ENCODE measurements at places on chromosomes 2 and 18. TPM values are rescaled to one million over a fixed set of nuclear protein-coding genes. Genes with fewer than 3 reads are reported as not detected.

DNA sequence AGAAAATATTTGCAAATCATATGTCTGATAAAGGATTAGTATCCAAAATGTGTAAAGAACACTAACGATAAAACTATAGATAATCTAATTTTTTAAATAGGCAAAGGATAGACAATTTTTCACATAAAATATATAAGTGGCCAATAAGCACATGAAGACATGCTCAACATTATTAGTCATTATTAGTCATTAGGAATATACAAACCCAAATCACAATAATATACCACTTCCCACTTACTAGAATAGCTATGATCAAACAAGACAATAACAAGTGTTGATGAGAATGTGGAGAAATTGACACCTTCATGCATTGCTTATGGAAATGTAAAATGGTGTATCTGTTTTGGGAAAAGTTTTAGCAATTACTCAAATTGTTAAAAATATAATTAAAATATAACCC lies 12.6 kb upstream of the MAP2 start:
- no peak overlapping the region for H3K4me3 ChIP-seq
- H3K27ac ChIP-seq = no peak overlapping the region
- no peak for DNase-seq
- H3K36me3 ChIP-seq = no peaks in the 10 kb centered on the region
- H3K27me3 ChIP-seq = no peaks in the 10 kb centered on the region

- no peak overlapping the region for H3K27ac ChIP-seq
- H3K4me1 ChIP-seq = no peaks in the 10 kb centered on the region
- DNase-seq = peak; percentile 8
- H3K36me3 ChIP-seq = peaks cover 10% of the 10 kb centered on the region
Measured at GRCh38 chr2:174383796-174384195, 11.7 kb upstream of the SCRN3 start.

- H3K27me3 ChIP-seq = no peaks in the 10 kb centered on the region
- no peaks in the 10 kb centered on the region for H3K36me3 ChIP-seq
- no peak overlapping the region for H3K4me3 ChIP-seq
Measured at GRCh38 chr2:109269706-109270504, 140.9 kb downstream of the SH3RF3 start.

- H3K36me3 ChIP-seq = no peaks in the 10 kb centered on the region
- H3K4me1 ChIP-seq = peaks cover 14% of the 10 kb centered on the region
- no peak overlapping the region for H3K4me3 ChIP-seq
- H3K27me3 ChIP-seq = no peaks in the 10 kb centered on the region
Measured at GRCh38 chr2:127165539-127165935, 54.6 kb downstream of the CYP27C1 start.

DNA sequence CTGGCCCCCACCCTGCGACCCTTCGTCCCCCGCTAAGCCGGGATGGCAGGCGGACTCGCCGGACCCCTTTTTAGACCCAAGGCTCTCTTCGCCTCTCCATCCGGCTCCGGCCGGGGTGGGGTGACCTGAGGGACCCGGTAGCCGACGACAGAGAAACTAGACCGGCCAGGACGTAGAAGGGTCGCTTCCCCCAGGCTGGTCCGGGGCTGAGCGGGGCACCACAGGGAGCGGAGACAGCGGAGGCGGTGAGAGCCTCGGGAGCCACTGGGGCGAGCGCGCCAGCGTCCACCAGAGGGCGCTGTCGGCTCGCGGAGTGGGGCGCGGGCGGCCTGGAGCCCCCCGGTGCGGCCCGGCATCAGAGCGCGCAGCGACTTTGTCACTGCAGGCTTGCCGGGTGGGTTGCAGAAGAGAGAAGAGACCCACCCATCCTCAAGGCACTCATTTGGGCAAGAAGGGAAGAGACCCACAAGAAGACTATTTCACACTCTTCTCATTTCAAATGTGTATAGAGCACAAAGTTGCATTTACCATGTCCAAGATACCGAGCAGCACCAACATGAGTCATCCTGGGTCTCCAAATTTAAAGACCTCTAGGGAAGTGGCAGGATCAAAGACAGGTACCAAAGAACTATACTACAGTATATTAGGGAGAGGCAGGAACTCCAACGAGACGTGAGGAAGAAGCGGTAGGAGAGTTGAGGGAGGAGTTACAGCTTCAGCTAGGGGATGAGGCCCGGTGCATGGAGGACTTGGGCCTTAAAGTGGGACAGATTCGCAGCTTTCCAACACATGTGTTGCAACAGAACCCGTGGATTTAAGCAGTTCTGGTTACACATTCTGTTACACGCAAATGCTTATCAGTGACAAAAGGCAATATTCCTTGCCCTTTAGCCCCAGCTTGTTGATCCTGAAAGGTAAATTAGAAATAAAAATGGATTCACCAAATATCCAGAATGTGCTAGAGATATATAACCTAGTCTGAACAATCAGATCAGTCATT lies 7.6 kb upstream of the PRKCE start:
- no peaks in the 10 kb centered on the region for H3K27me3 ChIP-seq
- peak overlapping the region; percentile 54 for H3K27ac ChIP-seq
- H3K4me3 ChIP-seq = peak overlapping the region; percentile 50
- DNase-seq = peak; percentile 86
- peaks cover 13% of the 10 kb centered on the region for H3K4me1 ChIP-seq
- H3K36me3 ChIP-seq = no peaks in the 10 kb centered on the region

DNA sequence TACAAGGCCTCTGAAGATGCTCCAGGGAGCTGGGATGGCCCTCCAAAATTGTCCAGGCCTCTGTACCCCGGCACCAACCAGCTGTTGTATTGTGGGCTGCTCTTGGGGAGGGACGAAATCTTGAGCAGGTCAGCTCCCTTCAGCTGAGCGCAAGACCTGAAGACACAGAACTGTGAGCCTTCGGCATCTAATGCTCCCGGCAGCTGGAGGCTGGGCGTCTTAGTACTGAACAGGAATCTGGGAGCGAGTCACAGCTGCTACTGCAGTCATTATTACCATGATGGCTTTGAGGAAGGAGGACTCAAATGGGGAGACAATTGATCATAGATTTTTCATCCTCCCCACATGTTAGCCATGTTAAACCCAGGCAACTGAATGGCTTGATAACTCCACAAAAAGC lies 83.0 kb upstream of the LTBP1 start:
- H3K27ac ChIP-seq = no peak overlapping the region
- H3K36me3 ChIP-seq = no peaks in the 10 kb centered on the region
- DNase-seq = no peak
- H3K4me1 ChIP-seq = no peaks in the 10 kb centered on the region
- H3K27me3 ChIP-seq = no peaks in the 10 kb centered on the region

GRCh38 chr2:183148955-183149354 lies 24.7 kb downstream of the NUP35 start:
- H3K4me3 ChIP-seq = no peak overlapping the region
- H3K4me1 ChIP-seq = no peaks in the 10 kb centered on the region
- DNase-seq = no peak
- H3K36me3 ChIP-seq = peaks cover 14% of the 10 kb centered on the region

- no peaks in the 10 kb centered on the region for H3K27me3 ChIP-seq
- H3K4me1 ChIP-seq = no peaks in the 10 kb centered on the region
- no peak overlapping the region for H3K27ac ChIP-seq
- no peak overlapping the region for H3K4me3 ChIP-seq
Measured at GRCh38 chr2:151051574-151052220, 210.0 kb downstream of the RBM43 start.

DNA sequence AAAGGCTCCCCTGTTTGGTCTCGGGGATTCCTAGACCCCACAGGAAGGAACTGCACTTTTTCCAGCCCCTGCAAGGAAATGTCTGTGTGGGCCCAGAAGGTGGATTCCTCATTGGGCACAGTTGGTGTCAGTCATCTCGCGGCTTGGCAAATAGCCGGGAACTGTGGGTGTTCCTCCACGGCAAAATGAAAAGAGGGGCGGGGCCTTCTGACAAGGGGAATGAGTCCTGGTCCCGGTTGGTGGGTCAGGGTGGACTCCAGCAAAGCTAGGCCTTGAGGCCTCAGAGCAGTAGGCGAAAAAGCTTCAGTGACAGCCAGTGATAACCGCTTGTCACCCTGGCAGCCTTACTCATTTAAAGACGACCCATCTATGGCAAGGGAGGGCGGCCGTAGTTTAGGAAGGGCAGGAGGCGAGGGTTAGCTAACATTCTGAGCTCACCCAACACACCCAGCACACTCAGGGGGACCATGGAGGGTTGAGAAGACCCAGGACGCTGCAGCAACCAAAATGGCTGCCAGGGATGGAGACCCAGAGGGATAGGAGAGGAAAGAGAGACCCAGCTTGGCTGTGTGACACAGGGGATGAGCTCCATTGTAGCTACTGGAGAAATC lies 16.5 kb downstream of the SLC4A3 start:
- no peaks in the 10 kb centered on the region for H3K36me3 ChIP-seq
- peaks cover 8% of the 10 kb centered on the region for H3K4me1 ChIP-seq
- no peak for DNase-seq
- peaks cover 12% of the 10 kb centered on the region for H3K27me3 ChIP-seq
- no peak overlapping the region for H3K4me3 ChIP-seq

GRCh38 chr2:2226326-2226725 lies 104.7 kb downstream of the MYT1L start:
- H3K27me3 ChIP-seq = no peaks in the 10 kb centered on the region
- DNase-seq = no peak
- no peaks in the 10 kb centered on the region for H3K4me1 ChIP-seq
- H3K4me3 ChIP-seq = no peak overlapping the region

DNA sequence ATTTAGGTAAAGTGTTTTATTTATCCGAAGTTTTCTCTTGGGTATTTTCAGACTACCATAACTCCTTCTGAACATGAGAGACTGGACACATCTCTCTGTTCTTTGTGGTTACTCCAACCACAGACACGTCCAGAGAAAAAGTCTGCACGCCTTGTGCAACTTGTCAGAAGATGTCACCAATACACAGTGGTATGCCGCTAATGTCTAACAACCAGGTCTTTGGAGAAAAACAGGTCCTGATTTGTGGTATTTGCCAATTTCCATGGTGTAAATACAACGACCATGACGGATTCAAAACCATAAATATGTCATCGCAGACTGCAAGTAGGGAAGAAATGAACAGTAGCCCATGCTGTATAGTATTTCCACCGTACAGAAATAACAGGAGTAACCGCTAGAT lies 620.6 kb upstream of the ID2 start:
- no peak for DNase-seq
- no peaks in the 10 kb centered on the region for H3K27me3 ChIP-seq
- no peak overlapping the region for H3K27ac ChIP-seq
- H3K36me3 ChIP-seq = no peaks in the 10 kb centered on the region
- H3K4me1 ChIP-seq = no peaks in the 10 kb centered on the region

- no peak for DNase-seq
- peaks cover 26% of the 10 kb centered on the region for H3K36me3 ChIP-seq
- no peaks in the 10 kb centered on the region for H3K27me3 ChIP-seq
- H3K4me1 ChIP-seq = peaks cover 21% of the 10 kb centered on the region
- no peak overlapping the region for H3K27ac ChIP-seq
Measured at GRCh38 chr18:2914881-2915240, 68.1 kb downstream of the EMILIN2 start.

- no peaks in the 10 kb centered on the region for H3K27me3 ChIP-seq
- no peaks in the 10 kb centered on the region for H3K36me3 ChIP-seq
- no peak for DNase-seq
- no peak overlapping the region for H3K27ac ChIP-seq
Measured at GRCh38 chr2:101442667-101443061, 32.2 kb downstream of the RFX8 start.

DNA sequence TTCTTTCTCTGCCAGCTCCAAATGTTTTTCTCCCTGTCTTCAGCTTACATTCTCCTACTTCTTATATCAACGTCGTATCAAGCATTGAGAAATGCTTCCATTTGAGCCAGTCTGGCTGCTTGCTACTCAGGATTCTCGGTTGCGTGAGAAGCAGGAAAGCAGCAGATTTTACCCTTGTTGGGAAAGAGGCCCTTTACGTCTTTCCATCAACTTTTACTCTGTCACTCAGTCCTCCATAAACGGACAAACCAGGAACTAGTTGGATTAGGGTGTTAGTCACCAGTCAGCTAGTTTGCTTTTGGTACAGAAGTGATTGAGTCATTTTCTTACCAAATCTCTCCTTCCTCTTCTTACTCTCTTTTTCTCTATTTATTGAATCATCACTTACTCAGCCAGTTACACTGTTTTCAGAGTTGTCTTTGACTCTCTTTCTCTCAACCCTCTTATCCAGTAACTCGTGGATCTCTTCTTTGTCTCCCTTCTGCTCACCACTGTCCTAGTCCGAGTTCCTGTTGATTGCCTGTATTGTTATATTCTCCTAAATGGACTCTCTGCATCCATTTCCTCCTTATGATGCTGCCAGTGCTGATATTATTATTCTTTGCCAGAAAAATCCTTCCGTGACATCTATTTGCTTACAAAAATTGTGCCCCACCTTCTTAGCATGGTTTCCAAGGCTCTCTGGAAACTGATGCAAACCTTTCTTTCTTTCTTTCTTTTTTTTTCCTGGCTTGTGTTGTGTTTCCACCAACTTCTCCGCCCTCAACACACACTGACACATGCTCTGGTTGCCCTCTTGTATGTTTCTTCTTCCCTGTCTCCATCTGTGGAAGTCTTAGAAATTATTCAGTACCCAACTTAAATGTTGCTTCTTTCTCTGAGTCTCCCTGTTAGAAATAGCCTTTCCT lies 61.5 kb downstream of the VRK2 start:
- no peak overlapping the region for H3K4me3 ChIP-seq
- no peak for DNase-seq
- no peak overlapping the region for H3K27ac ChIP-seq
- H3K36me3 ChIP-seq = peaks cover 3% of the 10 kb centered on the region
- H3K4me1 ChIP-seq = no peaks in the 10 kb centered on the region

DNA sequence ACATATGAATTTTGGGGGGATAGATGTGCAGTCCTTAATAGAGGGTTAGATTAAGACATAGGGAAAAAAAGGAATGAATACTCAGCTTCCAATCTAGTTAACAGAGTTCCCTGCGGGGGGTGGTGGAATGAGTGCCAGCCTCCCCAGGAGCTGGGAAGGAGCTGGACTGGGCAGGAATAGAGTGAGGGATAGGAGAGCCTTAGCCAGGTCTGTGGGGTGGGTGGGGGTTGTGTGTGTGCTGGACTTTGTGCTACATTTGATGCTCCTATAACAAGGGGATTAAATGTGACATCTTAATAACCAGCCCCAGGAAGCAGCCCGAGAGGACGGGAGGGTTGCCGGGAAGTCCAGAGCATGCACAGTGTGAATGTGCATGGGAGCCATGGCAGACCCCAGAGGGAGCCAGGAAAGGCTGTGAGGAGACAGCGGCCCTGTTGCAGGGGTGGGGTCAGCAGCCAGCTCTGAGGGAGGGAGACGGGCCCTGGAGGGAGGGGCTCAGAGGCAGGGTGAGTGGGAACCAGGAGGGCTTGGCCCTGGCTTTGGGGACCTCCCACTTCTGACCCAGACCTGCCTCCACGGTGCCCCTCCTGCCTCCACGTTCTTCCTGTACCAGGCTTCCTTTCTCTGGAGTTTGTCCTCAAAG lies 3.6 kb upstream of the MBP start:
- H3K36me3 ChIP-seq = no peaks in the 10 kb centered on the region
- no peak for DNase-seq
- H3K27me3 ChIP-seq = no peaks in the 10 kb centered on the region
- no peak overlapping the region for H3K27ac ChIP-seq
- no peak overlapping the region for H3K4me3 ChIP-seq
- peaks cover 24% of the 10 kb centered on the region for H3K4me1 ChIP-seq

- no peak for DNase-seq
- no peaks in the 10 kb centered on the region for H3K27me3 ChIP-seq
Measured at GRCh38 chr18:53754154-53754553, 470.3 kb downstream of the MBD2 start.

ASB18 gene
- total RNA-seq = not detected

MSTN gene
- total RNA-seq = not detected

TRABD2A gene
- 11.3 TPM for total RNA-seq

CYTIP gene
- total RNA-seq = 358 TPM

PAX8 gene
- total RNA-seq = 0.64 TPM

HIBCH gene
- 30.2 TPM for total RNA-seq

KCNJ3 gene
- 0.58 TPM for total RNA-seq

NAT8 gene
- total RNA-seq = not detected

RBM44 gene
- 1.2 TPM for total RNA-seq

VWC2L gene
- not detected for total RNA-seq

SLC14A1 gene
- total RNA-seq = 6.1 TPM

MYOM1 gene
- 12.8 TPM for total RNA-seq

Measured in B cell (primary cell).